ENCODE measurements at places on chromosomes 16 and 17.

DNA sequence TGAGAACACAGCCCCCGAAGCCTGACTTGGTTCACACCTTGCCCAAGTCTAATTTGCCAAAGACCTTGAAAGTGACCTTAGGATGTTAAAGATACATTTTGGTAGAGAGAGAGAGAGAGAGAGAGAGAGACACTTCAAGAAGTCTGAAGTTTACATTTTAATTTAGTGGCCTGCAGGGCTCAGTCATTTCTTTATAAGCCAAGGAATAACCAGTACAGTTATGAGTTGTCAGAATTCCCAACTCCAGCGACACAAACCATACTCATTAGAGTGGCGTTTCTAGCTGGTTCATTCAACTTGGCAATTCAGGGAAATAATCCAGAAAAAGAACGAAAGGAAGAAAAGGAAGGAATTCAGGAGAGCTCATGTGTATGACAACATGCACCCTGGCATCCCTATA is 204.1 kb downstream of the CCDC182 start:
- no peak for DNase-seq

DNA sequence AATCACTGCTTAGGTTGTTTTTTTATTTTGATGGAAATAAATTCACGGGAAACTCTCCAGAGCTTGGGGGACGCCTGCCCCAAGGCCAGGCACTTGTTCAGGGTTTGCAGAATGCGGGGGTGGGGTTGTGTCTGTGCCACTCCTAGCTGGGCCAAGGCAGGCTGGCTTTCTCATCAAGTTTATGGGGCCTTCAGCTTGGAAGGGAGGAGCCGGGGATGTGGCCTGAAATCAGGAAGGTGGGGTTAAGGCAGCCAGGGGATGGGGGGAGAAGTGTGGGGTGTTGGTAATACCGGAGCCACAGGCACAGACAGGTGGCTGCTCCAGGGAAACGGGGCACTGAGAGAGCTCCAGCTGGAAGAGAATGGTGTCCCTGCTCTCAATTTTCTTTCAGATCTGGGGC is 1.7 kb upstream of the CHAD start:
- peak; percentile 53 for DNase-seq

- DNase-seq, result peak; percentile 60
Observed at GRCh38 chr16:75074920-75075687, 41.5 kb downstream of the LDHD start.

GRCh38 chr17:17445296-17445924 is 31.4 kb upstream of the MED9 start:
- DNase-seq, result no peak

DNA sequence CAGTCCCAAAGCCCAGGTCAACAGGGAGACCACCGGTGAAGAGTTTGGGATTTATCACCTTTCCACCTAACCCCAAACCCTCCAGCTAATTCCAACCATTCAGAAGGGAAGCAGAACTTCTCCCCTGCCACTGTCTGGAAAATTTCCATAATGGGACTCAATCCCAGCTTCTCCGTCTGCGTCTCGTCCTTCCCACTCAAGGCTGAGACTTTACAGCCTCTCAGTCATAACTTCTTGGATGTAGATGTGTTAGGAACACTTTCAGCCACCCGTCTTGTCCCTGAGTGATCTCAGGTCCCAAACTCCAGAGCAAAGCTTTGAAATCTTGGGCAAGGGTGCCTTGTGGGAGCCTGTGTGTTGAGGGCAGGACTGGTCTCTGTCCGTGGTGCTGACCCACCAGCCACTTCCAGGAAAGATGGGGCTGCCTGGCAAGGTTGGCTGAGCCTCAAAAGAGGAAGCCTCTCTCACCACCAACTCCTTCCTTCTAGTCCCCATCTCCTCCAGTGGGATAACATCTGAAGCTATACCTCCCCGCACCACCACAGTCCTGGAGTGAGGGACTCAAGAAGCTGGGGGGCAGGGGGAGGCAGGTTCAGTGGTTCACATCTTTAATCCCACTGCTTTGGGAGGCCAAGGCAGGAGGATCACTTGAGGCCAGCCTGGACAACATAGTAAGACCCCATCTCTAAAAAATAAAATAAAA is 9.3 kb downstream of the GAS2L2 start:
- no peak for DNase-seq

DNA sequence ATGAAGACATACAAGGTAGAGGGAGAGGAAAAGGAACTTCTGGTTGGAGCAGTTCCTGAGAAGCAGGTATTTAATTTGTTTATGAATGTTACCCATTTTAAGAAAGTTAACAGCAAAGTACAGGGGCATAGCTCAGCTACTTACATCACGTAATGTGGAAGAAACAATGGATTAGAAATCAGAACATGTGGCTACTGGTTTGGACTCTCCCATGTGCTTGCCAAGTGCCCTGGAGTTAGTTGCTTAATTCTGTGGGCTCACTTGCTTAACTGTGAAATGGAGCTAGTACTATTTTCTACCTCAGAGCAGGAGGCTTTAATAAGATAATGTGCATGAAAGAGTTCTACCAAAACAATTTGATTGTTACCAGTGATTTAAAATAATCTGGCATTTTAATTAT is 27.3 kb downstream of the RSPRY1 start:
- DNase-seq, result no peak

GRCh38 chr17:14340857-14341754 is 40.2 kb downstream of the HS3ST3B1 start:
- DNase-seq, result no peak

DNA sequence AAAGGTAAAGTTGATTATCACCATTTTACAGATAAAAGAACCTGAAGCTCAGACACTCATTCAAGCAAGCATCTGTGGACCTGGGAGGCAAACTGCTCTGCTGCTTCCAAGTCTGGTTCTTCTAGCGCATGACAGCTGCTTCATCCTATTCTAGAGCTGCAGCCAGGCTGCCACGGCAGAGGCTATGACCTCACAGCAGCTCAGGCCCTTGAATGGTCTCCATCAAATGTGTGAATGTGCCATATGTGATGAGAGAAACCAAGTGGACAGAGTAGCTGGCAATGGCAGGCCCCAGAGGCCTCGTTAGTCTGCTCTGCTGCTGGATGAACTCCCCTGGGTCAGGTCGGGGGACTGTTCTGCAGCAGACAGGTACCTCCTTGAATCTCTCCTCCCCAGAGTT is 30.7 kb upstream of the FOXJ1 start:
- no peak for DNase-seq

GRCh38 chr16:4077174-4077649 is 39.0 kb downstream of the ADCY9 start:
- no peak for DNase-seq

DNA sequence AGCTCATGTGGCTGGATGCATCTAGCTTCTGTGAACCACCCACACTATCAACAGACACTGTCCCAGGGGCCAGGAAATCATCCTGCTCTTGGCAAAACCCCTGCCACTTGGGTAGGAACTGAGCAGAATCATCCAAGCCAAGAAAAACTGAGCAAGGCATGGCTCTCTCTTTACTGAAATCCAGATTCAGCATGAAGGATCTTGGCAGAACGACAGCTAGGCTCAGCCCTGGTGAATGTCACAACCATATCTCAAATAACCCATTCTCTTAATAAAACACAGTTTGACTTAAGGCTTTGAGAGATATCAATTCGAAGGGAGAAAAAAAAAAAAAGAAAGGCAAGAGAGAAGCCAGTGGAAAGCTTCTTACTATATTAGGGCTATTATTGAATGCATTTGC is 72.2 kb downstream of the MAF start:
- no peak for DNase-seq

DNA sequence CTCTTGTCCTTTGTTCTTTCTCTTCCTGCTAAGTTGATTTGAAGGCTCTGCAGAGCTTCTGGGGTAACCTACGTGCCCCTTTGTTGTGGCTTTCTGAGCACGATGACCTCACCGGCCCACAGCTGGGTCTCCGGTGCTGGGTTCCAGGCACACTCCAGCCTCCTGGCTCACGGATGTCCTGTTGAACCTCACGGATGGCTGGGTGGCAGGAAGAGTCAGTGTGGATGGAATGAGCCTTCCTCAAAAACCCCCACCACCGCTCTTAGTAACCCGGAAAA is 116.0 kb downstream of the SOCS1 start:
- no peak for DNase-seq

Data from NCI-H510A (cell line).